ENCODE measurements at places on chromosomes 6 and 20.

DNA sequence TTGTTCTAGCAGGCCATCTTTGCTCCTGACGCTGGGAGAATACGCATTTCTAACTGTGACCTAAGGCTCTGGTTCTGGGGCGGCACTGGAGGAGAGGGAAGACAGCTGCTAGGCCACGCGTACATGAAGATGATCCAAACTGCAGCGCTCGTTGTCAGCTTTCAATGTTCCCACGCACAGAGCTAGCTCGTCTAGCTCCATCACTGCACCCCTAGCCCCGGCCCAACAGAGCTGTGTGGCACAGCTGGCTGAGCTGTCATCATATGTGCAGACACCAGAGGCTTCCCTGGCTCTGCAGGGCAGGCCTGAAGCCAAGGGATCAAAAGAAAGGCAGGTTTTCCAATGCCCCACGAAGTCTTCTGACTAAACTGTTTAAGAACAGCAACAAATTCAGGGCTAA is 124.7 kb downstream of the IRF4 start:
- no peak for DNase-seq

- no peak for DNase-seq
Observed at GRCh38 chr20:44963325-44964215, 2.7 kb upstream of the STK4 start.

GRCh38 chr6:35312807-35313206 is 15.2 kb downstream of the DEF6 start:
- DNase-seq, result no peak

DNA sequence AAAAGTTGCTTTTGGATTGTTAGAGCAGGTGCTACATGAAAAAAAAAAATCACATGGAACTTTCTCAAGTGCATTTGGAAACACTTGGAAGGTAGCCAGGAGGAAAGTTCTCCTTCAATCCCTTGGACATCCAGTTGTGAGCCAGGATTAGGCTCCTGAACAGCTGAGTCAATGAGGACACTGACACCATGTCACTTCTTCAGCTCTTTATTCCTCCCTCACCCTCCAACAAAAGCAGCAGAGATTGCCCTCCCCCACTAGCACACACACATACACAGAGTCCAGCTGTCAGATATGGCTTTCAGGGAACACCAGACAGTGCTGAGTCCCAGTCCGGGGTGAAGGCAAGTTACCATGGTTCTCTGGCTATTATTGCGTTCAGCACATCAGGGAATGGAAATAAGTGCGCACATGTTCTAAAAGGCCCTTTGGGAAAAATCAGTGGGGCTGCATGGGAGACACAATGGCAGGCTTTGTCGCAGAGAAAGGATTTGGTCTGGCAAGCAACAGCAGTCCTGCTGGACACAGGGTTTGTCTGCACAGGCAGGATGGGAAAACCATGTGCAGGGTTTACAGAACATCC is 124.7 kb upstream of the MARCKS start:
- DNase-seq, result no peak

- no peak for DNase-seq
Observed at GRCh38 chr6:117344444-117345291, 79.3 kb downstream of the VGLL2 start.

Data from AG04449 (cell line).